Fibroblast of skin of abdomen (primary cell): ENCODE measurements at places on chromosomes 6 and 20.

DNA sequence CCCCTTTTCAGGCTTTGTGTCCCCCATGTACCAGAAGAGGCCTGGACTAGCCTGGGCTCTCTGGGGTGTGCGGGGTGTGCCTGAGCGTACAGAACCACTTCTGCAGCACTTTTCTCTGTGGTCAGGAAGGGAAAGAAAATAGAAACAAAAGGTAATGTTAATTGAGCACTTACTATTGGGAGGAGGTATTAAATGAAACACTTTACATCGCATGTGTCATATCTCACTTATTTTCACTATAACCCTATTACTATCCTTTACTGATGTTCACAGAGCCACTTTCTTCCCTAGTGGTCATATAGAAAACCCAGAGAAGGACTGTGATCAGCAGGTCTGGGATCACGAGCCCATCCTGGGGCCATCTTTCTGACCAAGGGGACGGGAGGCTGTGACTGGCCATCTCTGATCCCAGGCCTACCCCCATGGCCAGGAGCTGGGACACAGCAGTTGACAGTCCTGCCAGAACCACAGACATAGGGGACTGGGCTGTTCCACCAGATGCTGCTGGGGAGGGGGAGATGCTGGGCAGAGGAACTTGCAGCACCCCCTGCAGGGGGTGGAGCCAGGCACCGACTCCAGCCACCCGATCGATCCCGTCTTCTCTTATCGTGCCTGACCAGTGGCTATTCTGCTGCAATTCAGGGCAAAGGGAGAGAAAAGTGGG lies 107.6 kb downstream of the VEGFA start:
- no peak for DNase-seq

DNA sequence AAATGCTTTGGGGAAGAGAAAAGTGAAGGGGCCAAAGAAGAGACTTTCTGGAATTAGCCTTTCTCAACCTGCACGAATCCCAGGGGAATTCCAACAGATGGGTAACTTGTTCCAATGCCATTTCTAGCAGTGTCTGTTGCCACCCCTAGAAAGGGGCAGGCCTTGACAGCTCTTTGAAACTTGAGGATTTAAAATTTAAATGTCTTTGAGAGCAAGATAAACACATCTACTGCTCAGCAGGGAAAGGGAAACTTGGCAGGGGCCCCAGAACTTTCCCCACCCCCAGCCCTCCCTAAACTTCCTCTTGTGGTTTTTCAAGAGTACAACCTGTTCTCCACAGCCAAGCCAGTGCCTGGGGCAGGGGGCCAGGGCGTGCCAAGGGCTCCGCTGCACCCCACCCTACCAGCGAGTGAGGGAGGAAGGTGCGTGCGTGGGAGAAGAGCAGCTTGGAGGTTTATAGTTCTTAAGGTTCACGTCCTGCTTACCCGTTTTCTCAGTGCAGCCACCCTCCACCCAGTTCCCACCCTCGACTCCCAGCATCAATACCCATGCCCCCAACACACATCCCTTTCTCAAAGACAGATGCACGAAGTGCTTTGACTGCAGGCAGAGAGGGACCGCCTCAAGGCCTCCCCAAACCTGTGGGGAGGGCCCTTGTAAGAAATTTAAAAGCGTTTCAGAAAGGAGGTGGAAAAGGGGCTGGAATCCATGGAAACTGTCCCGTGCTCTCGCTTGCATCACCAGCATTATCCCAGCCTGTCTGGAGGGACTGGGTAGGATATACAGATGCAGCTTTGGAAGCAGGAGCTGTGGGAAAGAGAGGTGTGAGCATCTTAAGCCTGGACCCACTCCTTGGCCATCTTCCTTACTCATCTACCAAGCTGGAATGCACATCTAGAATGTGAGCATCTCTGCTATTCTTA lies 4.5 kb upstream of the TAF8 start:
- peak; percentile 52 for DNase-seq

DNA sequence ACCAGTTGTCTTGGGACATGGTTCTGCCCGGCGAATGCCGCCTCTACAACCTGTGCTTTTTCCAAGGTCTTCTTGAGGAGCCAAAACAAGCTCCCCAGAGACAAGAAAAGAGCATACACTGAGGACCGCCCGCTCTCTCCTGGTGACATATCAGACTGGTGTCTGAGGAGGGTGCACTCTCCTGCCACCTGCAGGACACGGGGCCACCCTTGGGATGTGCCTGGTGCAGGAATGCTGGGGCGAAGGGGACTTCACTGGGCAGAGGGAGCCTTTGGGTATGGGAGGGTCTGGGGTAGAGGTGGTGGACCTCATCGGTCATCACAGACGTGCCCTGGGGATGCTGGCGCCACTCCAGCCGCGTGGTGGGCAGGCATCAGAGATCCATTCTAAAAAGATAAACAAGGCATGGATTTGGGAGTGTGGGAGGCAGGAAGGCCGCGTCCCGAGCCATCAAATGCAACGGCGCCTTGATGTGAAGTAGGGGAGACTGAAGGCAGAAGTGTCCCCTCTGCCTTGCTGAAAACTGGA lies 163.3 kb downstream of the CD83 start:
- no peak for DNase-seq

DNA sequence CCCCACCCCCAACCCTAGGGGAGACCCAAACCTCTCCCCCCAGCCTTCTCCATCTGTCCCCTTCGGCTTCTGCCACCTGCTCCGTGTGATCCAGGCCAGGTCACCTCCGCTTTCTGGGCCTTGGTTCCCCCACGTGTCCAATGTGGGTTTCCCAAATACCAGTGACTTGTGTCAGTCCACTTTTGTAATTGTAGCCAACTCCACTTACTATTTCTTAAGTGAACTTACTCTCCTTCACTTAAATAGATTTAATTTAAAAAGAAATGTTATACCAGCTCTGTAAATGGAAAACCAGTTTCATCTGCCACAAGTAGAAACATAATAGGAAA lies 10.0 kb upstream of the FAM110A start:
- DNase-seq, result no peak

GRCh38 chr20:52963131-52963530 lies 9.0 kb upstream of the TSHZ2 start:
- peak; percentile 82 for DNase-seq

DNA sequence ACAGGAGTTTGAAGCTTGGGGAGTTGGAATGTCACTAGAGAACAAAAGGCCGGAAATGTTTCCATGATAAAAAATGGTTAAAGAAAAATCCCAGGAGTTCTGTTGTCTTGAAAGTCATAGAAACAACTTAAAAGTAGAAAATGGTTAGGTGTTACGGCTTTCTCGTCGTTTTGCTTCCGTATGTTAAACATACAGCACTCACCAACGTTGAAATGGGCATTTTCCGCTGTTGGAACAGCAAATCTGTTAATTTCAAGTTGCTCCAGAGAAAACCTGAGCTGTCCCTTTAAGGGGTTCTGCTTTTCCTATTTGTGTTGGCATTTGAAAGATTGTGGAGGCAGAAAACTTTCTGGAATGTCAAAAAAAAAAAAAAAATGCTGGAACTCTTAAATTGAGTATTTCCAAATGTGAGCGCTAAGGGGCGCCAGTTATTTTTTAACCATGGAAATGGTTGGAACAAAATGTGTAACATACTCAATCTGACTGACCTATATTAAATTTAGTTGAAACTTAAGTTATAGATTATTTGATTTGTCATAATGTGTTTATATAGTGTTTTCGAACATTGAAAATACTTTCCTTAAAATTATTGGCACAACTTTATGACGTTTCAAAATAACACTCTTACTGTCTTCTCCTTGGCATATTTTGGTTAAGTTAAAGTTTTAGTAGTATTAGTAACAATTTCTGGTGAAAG lies 2.2 kb downstream of the QKI start:
- peak; percentile 88 for DNase-seq

GRCh38 chr6:71886184-71887005 lies at the start of gene RIMS1:
RIMS1 (plus strand) TSS chr6:71886550; CDS start chr6:71887024, 474 bp downstream.
- DNase-seq, result peak; percentile 23

DNA sequence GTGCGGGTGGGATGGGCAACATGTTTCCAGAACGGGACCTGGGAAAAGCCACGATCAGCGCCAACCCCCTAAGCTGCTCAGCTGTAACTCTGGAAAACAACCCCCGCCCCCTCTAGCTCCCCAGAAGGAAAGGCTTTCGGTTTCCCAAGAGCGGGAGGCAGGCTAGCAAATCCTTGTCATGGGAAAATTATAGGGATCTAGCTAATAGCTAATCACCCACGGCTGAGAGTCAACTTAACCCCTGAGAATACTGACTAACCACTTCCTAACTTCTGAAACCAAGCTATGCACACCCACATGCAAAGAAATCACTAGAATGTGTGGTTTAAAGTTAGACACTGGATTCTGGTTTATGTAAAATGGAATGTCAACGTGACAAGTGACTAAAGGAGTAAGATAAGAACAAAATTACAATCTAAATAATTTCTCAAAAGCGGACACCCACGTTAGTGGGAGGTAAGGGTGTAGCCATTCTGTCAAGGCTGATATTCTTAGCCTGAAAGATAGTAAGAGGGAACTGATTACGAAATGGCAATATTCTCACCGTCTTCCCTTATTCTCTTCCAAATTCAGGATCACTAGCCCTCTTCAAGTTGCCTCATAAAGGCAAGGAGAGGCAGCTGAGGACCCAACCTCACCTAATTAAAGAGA lies 20.1 kb downstream of the JAG1 start:
- peak; percentile 88 for DNase-seq

- DNase-seq, result no peak
These were observed 37.1 kb downstream of the QRSL1 start for GRCh38 chr6:106666282-106667021.

- DNase-seq, result peak; percentile 42
These were observed 169.4 kb downstream of the TAF4 start for GRCh38 chr20:61896058-61896961.

DNA sequence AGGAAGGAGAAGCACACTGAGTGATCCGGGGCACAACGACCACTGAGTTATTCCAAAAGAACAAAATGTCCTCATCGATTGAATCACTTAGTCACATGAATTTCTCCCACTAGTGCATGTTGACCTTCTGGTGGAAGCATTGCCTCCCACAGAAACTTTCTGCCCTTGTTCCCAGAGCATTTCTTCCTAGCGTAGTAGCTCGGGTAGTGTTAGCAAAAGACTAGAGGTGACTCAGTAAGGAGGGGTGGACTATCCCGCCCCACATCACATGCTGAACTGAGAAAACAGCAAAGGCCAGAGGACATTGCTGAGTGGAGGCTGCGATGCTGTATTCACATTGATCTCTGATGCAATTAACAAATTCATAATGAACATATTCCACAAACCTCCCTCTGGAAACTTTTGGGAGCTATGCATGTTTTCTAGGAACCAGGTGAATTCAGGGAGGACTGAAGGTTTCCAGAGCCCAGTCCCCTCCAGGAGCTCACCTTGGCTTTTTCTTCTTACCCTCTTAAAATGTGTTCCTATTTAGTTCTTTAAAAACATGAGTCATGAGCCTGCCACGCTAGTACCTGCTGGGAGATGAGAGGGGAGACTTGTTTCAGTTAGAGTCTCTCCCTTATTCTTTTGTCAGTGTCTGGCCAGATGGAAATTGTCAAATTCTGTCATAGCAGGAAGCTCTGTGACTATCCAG lies 507.9 kb downstream of the CDH26 start:
- DNase-seq, result no peak

- DNase-seq, result no peak
These were observed 214.8 kb upstream of the RREB1 start for GRCh38 chr6:6892744-6893583.
